ENCODE measurements at places on chromosomes 7 and 10.

- DNase-seq, result no peak
Measured at GRCh38 chr10:44282626-44283300, 102.1 kb downstream of the CXCL12 start.

DNA sequence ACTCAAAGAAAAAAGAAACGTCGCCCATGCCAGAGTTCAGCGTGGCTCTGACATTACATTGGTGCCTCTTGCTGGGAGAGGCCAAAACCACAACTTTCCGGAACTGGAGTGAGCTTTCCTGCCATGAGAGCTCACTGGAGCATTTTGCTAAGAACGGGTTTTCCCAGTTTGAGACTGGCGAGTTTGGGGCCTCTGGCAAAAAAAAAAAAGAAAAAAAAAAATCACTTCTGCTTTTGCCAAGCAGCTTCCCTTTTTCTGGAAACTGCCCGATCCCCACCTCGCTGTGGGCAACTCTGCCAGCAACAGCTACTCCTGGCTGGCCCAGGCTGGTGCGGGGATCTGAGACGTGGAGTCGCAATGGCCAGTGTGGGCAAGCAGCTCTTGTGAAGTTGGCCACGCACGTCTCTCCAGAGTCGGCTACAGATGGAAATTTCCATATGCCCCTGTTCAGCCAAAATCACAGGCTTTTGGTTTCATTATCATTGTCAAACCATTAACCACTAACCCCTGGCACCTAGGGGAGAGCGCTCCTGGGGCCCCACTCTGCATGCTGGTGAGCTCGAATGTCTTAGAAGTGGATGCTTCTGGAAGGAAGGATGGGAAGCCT, 25.7 kb downstream of the PRKAG2 start:
- no peak for DNase-seq

DNA sequence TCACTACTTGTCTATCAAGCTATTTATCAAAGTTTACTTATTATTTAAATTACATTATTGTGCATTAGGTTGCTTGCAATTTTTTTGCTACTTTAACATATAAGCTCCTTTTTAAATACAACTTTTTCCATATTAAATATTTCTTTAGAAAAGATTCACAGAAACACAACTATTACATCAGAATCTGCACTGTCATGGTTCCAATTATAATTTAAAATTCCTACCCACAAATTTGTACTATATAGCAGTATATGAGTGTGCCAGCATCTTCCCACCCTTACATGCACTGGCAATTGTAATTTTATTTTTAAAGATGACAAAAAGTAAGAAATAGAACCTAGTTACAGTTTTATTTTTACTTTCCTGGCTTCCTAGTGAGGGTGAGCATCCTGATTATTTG, 15.8 kb downstream of the MINDY3 start:
- no peak for DNase-seq

DNA sequence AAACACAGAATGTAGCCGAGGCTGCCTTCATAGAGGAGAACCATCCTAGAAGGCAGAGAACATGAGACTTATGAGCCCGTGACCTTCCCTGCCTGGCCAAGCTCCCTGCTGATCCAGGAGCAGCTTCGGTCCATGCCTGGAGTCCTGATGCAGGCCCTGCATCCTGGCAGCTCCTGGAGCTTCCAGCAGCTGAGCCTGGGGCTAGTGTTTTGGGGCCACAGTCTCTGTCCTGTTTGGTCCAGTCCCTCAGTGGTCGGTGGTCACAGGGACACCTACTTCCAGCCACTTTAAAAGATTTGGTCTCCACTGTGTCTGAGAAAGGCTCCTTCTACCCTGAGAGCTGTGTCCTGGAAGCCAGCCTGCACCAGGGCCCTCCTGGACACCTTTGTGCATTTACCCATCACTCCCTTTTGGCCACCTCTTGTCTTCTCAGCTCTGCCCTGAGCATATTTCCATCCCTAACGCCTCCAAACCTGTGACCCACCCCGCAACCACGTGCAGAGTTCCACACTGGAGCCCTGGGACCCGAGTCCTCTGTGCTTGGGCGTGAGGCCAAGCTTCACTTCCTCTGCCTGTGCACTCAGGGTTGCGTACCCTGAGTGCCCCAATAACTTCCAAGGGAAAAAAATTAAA, 315.2 kb upstream of the ZNF32 start:
- DNase-seq, result no peak

DNA sequence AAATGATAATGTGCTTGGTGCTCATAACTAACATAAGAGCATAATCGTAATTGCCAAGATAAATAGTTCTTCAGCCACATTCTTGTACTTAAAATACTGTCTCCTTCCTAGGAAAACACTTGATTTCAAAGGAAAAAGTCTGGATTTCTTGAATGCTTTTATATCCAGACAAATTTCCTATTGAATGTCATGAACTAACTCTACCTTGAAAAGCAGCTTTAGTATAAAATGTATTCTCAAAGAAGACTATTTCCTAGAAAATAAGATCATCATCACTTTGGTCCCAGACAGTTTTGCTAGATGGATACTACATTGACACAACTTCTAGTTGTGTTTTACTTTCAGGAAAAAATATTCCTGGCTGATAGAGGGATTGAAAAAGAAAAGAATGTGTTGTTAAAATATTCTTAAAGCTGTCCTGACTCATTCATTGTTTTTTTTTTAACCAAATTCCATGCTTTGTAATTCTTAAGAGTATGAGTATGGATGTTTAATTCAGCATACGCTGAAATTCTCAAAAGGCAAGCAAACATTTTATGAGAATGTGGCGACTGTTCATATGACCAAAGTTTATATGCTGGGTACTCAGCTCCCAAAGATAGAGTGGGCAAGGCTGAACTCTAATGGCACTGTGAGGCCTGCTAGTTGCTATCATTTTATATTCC, 106.1 kb downstream of the PPP1R3A start:
- no peak for DNase-seq

GRCh38 chr10:71270301-71271220, 48.5 kb upstream of the SLC29A3 start:
- DNase-seq, result peak; percentile 38

DNA sequence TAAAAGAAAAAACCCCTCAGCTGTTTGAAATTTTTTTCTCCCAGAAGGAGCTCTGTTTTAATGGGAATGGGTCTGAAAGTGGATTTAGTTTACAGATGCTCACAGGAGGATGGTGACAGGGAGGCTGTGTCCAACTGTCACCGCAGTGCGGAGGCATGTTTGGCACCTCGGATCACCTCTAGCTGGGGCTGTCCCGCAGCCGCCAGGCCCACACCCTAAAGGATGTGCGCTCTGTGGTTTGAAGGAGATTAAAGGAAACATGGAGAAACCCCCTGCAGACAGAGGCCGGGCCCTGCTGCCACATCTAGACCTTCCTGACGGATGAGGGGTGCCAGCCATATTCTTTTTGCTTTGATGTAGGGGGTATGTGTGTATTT, 160.6 kb downstream of the DNAJB6 start:
- no peak for DNase-seq

DNA sequence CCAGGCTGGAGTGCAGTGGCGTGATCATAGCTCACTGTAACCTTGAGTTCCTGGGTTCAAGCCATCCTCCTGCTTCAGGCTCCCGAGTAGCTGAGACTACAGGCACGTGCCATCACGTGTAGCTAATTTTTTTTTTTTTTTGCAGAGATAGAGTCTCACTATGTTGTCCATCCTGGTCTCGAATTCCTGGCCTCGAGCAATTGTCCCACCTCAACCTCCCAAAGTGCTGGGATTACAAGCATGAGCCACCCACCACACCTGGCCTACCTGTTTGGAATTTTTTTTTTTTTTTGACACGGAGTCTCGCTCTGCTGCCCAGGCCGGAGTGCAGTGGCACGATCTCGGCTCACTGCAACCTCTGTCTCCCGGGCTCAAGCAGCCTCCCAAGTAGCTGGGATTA, 117.1 kb upstream of the PARD3 start:
- no peak for DNase-seq

GRCh38 chr7:33650828-33651227, 254.5 kb upstream of the BMPER start:
- no peak for DNase-seq
